ENCODE measurements at places on chromosomes 7 and 10.

DNA sequence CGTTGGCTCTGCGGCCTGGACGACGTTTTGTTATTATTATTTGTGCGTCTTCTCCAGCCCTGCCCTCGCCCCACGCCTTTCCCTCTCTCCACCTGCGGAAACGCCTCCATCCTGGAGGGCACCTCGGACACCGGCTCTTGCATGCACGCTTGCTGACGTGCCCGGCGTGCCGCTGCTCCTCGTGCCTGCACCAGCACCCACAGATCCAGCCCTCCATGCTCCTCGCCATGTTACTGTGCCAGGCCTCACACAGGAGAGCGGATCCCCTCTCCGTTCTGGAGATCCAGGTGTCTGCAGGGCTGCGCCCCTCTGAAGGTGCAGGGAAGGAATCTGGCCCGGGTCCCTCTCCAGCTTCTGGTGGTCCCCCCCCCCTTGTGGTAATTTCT, 373.9 kb upstream of the FOXK1 start:
- no peak for DNase-seq

- no peak for DNase-seq
Measured at GRCh38 chr10:3143366-3143765, 29.2 kb downstream of the PITRM1 start.

DNA sequence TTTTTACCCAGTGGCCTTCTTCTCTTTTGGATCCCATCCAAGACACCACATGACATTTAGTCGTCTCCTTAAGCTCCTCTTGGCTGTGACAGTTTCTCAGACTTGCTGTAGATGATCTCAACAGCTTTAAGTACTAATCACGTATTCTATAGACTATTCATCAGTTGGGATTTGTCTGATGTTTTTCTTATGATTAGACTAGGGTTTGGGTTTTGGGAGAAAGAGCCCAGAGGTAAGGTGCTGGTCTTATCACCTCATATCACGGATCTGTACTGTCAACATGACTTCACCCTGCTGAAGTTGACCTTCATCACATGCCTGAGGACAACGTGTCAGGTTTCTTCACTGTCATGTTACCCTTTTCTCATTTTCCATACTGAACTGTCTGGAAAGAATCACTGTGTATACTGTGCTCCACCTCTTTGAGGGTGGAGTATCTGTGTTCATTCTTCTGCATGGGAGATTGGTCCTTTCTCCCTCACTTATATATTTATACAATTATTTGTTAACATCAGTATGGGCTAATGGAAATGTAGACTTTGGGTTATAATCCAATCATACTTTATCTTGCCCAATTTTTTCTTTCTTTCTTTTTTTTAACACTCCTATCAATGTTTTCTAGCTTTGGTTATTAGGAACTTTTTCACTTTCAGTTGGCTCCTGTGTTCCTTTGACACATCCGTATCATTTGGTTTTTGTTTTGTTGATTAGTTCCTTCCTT, 6.4 kb upstream of the HKDC1 start:
- DNase-seq = no peak

DNA sequence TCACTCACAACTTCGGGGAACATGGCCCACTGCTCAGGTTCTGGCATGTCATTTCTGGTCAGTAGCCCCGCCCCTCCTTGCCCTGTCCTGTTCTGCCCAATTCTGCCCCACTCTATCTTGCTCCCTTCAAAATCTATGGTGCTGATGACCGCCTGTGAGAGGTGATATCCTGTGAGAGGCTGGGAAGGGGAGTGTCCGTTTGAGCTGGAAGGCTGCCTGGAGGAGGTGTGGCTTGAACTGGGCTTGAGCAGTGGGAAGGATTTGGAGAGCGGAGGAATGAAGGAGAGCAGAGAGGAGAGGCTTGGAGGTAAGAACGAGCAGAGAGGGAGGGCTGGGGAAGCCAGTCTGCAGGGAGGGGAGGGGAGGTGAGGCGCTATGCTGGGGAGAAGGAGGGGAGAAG, 145.3 kb downstream of the RPS24 start:
- no peak for DNase-seq

DNA sequence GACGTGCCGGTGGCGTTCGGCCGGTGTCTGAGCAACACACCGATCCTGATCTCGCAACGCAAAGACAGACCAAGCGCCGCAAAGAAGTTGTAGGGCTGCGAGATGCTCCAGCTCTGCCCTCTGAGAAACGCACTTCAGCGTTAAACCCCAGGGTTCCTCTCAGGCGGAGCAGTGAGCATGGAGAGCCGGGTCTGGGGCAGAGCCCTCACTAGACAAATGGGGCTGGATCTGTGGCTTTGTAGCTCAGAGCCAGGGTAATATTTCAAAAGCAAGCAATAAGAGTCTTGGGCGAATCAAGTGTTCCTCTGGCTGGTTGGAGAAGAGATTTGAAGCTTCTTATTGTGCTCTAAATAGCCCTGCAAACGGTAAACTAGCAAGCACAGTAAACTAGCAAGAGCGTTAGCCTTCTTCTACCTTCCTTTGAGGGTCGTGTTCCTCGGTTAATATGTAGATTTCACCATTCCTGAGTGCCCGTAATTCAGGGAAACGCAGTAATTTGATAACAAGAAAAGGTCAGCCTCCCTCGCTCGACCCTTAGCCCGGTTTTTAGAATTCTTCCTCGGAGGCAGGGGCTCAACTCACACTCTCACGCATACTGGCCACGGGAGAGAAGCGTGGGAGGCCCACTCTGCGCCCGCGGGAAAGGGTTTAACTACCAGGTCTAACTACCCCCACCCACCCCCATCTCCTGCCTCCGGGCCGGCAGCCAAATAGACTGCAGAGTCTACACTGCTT, 6.7 kb downstream of the SKAP2 start:
- DNase-seq = peak; percentile 9

DNA sequence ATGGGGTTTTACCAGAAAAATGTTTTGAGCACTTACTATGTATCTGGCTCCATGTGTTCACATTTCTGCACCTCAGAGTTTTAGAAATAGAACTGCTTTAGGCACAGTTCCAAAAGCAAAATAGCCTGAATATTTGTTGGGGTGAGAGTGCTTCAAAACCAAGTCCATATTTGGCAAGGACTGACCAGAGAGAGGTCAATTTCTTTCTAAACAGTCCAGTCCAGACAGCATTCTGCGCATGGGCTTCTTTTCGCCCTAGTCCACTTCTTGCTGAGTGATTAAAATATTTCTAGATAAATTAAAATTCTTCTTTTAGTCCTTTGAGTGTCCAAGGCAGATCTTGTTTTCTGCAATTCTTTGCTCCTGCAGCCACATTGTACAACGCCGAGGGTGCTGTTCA, 427.0 kb downstream of the PHTF2 start:
- no peak for DNase-seq

DNA sequence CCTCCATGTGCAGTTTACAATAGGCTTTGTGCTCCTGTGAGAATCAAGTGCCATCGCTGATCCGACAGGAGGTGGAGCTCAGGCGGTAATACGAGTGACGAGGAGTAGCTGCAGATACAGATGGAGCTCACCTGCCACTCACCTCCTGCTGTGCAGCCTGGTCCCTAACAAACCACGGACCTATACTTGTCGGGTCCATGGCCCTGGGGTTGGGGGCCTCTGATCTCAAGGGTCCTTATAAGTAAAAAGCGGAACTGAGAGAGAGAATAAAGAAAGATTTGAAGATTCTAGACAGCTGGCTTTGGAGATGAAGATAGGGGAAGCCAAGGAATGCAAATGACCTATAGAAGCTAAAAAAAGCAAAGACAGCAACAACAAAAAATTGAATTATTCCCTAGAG, 130.6 kb downstream of the PLXDC2 start:
- no peak for DNase-seq

GRCh38 chr7:27943241-27943640, 203.3 kb downstream of the TAX1BP1 start:
- DNase-seq = no peak

DNA sequence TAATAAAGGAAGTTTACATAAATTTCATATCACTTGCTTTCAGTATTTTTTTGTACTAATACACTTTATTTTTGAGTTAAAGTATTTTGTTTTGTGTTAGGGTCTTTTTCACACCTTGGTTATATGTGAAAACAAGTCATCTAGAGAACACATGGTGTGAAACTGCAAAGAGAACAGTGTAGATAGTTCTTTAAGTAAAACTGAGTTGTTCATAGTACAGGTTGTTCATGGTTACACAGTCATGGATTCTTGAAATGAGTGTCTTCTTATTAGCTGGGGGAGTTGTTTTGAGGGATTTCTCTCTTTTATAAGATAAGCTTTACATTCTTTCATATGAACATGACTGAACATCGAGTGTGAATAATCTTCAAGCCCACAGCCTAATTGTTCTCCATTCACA, 244.2 kb downstream of the THSD7A start:
- DNase-seq = no peak

- peak; percentile 81 for DNase-seq
Measured at GRCh38 chr7:98878365-98879197, at the start of gene TRRAP. Gene TRRAP (plus strand): TSS chr7:98878532. CDS start chr7:98881151, 2,619 bp downstream.

GRCh38 chr10:63441404-63441803, 24.4 kb downstream of the JMJD1C start:
- no peak for DNase-seq

GRCh38 chr10:75179657-75180177, 30.9 kb upstream of the VDAC2 start:
- no peak for DNase-seq

DNA sequence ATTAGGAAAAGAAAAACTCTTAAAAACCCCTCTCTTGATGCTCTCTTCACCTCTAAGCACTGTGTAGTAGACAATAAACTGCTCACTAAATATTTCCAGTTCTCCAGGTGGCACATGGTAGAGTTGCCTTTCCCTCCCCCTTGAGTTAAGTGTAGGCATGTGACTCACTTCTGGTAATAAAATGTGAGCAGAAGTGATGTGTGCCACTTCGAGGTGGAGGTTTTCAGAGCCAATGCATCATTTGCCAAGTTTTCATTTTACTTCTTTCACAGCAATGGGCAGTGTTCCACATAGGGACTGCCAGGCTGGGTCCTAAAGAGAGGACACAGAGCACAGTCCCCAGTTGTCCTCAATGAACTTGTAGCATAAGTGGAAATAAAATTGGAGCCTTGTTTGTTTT, 131.6 kb upstream of the NPY start:
- no peak for DNase-seq

- DNase-seq = peak; percentile 87
Measured at GRCh38 chr10:124461642-124462347, at the start of gene LHPP. Gene LHPP (plus strand): TSS chr10:124461823. CDS start chr10:124461863, 40 bp downstream.

DNA sequence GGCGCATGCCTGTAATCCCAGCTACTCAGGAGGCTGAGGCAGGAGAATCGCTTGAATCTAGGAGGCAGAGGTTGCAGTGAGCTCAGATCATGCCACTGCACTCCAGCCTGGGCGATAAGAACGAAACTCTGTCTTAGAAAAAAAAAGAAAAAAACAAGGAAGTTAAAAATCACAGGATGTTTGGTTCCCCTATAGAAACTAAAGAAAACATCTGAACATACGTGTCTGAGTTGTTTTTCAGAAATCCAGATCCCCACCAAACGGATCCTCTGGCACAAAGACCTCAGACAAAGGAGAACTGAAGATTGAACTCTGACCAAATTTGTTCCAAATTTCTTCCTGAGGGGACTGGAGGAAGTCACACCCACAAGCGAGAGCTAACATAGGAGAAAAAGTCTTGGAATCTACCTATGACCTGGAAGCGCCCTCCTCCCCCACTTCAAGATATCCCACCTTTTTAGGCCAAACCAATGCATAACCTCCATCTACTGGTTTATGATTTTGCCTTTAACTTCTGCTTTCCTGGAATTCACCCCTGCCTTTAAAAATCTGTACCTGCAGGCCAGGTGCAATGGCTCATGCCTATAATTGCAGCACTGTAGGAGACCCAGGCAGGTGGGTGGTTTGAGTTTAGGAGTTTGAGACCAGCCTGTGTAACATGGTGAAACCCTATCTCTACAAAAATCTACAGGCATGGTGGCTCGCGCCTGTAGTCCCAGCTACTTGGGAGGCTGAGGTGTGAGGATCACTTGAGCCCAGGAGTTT, 19.7 kb upstream of the SIRT1 start:
- DNase-seq = no peak

DNA sequence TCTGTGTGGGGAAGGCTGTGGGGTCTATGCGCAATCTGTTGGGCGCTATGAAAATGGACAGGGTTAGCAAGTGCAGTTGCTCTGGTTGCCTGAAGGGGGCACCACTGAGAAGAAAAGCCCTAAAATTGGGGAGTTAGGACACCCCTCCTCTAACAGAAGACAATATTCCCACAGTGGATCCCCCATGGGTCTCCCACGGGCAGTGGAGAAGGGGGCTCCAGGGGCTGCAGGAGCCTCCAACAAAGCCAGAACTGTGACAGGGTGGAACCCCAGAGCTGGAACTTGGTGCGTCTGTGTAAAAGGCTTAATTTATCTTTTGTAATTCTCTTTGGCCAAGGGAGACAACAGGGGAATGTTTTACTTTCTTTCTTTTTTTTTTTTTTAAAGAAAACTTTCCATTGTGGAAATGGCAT, 12.5 kb upstream of the COL13A1 start:
- no peak for DNase-seq

DNA sequence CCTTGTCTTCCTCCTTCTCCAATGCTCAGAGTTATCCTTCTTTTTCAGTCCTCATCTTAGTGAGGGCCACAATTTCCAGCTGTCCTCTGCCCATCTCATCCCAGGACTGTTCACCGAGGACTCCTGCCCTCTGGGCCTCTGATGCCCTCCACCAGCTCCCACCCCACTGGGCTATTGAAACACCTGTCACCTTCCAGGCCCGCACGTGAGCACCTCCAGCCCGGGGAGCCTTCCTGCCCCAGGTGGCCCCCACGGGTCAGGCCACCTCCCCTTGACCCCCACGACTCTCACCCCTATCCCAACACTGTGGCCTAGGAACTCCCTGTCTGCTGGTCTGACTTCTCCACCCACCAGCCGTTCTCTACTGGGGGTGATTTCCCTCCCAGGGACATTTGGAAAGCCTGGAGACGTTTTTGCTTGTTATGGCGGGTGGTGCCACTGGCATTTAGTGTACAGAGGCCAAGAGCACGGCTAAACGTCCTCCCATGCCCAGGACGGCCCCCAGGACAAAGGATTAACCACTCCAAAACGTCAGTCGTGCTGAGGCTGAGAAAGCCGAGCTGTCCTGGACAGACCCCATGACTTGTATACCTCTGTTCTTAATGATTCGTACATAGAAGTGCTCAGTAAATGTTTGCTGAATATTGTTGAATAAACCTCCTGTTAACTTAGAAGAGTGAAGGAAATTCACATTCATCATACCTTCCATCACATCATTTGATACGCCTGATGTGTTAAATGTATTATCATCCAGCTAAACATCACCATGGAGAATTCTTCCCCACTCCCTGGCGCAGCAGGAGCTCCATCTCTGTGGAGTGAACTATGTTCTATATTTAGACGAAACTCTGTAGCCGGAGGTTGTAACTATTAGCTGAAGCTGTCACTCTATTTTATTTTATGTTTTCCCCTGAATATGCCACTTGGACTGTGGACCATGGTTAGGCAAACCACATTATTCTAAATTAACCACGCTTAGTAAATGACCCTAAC, 270.1 kb upstream of the SHH start:
- no peak for DNase-seq

Data from activated naive CD8-positive, alpha-beta T cell treated with anti-CD3 and anti-CD28 coated beads, Interleukin-2, amount 50 U/mL, for 24 hours (primary cell).